ENCODE measurements at places on chromosomes 5 and 9.

DNA sequence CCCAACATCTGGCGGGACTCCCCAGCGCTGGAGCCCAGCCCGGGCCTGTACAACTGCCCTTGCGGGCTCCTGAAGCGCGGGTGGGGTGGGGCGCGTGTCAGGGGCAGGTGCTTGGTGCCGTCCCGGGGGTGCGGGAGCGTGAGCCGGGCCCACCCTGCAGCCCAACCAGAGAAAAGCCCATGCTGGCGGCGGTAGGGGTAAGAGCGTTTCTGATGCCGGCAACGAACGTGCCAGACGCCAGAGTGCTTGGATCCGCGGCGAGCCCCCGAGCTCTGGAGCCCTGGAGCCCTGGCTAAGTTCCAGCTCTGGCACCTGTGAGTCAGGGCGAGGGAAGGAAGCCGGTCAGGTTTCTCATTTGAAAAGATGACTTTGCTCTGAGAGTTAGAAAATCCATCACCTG, 58.0 kb downstream of the ZNF510 start:
- no peak overlapping the region for H3K27ac ChIP-seq
- peaks cover 23% of the 10 kb centered on the region for H3K27me3 ChIP-seq
- H3K4me3 ChIP-seq = no peak overlapping the region
- no peaks in the 10 kb centered on the region for H3K36me3 ChIP-seq
- no peak for DNase-seq

DNA sequence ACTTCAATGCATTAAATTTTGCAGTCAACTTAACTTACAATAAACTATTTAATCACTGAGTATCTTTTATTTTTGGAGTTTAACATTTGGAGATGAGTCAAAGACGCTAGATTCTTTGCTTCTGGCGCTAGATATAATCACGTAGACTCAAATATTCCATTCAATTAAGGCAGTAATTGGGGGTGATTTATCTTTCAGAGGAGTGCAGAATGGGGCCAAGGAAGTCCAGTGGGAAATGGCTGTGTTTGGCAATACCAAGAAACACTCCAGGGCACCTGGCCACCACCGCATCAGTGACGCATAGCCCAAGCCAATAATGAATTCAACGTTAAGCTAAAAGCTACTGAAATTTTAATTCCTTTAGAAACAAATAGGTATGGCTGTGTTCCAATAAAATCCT, 81.2 kb downstream of the PHAX start:
- H3K36me3 ChIP-seq = no peaks in the 10 kb centered on the region
- peaks cover 35% of the 10 kb centered on the region for H3K4me1 ChIP-seq
- H3K27ac ChIP-seq = no peak overlapping the region
- no peak overlapping the region for H3K4me3 ChIP-seq
- no peak for DNase-seq

GRCh38 chr5:140524003-140524402, 23.5 kb upstream of the EIF4EBP3 start:
- H3K27me3 ChIP-seq = no peaks in the 10 kb centered on the region
- no peak for DNase-seq
- H3K27ac ChIP-seq = peak overlapping the region; percentile 19
- no peaks in the 10 kb centered on the region for H3K4me1 ChIP-seq
- H3K4me3 ChIP-seq = no peak overlapping the region

DNA sequence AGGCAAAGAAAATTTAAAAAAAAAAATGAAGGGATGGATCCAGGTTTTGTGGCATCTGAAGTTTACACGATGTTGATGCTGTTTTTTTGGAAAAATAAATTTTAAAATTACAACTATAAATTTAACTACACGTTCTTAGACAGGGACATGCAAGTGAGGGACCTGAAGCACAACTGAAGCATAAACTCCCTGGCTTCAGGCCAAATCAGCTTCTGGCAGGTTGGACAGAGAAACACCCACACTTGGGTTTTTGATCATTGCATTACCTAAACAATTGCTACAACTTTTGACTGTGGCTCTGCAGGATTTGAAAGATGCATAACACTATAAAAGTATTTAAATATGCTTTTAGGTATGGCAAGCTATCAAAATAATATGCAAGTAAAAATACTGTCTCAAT, 1318.3 kb upstream of the DMAC1 start:
- no peak overlapping the region for H3K27ac ChIP-seq
- H3K4me3 ChIP-seq = no peak overlapping the region
- H3K36me3 ChIP-seq = no peaks in the 10 kb centered on the region
- no peaks in the 10 kb centered on the region for H3K4me1 ChIP-seq
- DNase-seq = no peak

- H3K27me3 ChIP-seq = no peaks in the 10 kb centered on the region
- H3K36me3 ChIP-seq = no peaks in the 10 kb centered on the region
- H3K4me1 ChIP-seq = no peaks in the 10 kb centered on the region
- H3K27ac ChIP-seq = no peak overlapping the region
Measured at GRCh38 chr9:108182270-108182669, 673.5 kb downstream of the ACTL7B start.

GRCh38 chr5:103111468-103111867, 8.5 kb downstream of the GIN1 start:
- peaks cover 39% of the 10 kb centered on the region for H3K4me1 ChIP-seq
- peak; percentile 60 for DNase-seq
- H3K36me3 ChIP-seq = peaks cover 34% of the 10 kb centered on the region
- H3K4me3 ChIP-seq = no peak overlapping the region
- H3K27ac ChIP-seq = peak overlapping the region; percentile 89
- no peaks in the 10 kb centered on the region for H3K27me3 ChIP-seq

DNA sequence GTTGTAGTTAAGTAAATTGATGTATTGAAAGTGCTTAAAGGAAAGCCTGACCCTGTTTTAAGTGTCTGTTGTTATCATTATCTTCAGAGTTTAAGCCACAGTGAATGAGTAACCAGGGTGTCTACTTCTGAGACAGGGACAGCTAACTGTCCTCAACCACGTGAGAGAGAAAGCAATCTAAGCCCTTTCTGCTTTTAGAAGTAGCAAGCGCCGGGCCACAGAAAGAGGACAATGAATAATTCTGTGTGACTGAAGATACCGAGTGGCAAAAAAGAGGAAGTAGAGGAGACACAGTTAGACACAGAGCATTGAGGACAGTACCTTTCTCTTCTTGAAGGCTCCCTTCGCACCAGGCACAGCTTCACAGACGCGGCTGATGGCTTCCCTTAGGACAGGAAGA, 86.3 kb downstream of the S1PR3 start:
- no peaks in the 10 kb centered on the region for H3K36me3 ChIP-seq
- H3K27ac ChIP-seq = no peak overlapping the region
- H3K4me3 ChIP-seq = no peak overlapping the region
- peaks cover 28% of the 10 kb centered on the region for H3K27me3 ChIP-seq
- DNase-seq = no peak

DNA sequence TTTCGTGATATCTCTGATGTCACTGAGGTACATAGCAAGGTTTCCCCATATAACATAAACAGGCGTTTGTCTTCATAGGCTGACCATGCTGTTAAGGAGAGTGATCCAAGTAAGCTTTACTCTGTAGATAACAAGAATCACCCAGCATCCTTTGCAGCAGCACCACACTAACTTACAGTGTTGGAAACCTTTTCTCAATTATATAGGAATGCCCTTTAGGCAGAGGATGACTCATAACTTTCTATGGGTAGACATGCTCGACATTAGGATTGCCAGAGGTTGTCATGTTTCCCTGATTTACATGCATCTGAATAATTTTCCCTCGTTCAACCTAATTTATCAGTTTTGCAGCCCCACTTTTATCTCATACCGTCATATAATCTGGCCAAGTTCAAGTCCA, 870.0 kb upstream of the CDH9 start:
- no peaks in the 10 kb centered on the region for H3K27me3 ChIP-seq
- H3K4me3 ChIP-seq = no peak overlapping the region
- no peaks in the 10 kb centered on the region for H3K36me3 ChIP-seq

DNA sequence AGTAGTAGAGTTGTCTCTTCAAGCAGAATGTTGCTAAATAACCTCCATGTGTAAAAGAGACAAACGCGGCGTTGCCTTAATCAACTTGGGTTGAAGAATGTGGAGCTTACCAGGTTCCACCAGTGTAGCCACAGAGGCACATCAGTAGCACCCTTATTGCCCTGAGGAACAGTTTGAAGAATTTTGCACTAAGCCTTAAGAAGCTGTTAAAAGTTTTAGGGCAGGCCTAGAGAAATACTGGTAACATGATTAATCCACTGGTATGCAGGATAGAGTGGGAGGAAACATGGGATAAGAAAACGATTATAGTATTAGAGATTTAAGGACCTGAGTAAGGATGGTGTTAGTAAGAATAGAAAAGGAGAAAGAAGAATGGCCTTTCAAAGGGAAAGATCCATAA, 100.6 kb downstream of the ZCCHC7 start:
- H3K4me1 ChIP-seq = peaks cover 2% of the 10 kb centered on the region
- H3K4me3 ChIP-seq = no peak overlapping the region
- no peak for DNase-seq
- H3K27ac ChIP-seq = no peak overlapping the region

DNA sequence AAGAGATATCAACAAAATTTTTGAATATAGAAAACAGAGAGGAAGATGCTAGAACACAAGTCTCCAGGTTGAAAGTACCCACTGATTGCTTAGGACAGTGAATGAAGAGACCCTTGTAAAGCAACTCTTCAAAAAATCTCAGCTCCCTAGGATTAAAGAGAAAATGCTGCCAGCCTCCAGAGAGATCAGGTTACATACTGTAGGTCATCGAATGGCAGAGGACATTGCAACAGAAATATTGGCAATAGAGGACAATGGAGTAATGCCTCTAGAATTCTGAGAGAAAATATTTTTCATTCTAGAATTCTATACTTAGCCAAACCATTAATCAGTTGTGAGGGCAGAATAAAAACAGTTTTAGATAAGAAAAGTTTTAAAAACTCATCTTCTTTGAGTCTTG, 43.1 kb upstream of the ELL2 start:
- no peak overlapping the region for H3K4me3 ChIP-seq
- H3K4me1 ChIP-seq = no peaks in the 10 kb centered on the region
- no peak overlapping the region for H3K27ac ChIP-seq
- H3K27me3 ChIP-seq = no peaks in the 10 kb centered on the region
- no peak for DNase-seq

- H3K4me3 ChIP-seq = no peak overlapping the region
- H3K4me1 ChIP-seq = no peaks in the 10 kb centered on the region
- H3K36me3 ChIP-seq = no peaks in the 10 kb centered on the region
- DNase-seq = no peak
Measured at GRCh38 chr9:117286245-117286644, 128.6 kb downstream of the ASTN2 start.

GRCh38 chr5:59037453-59037852, 454.6 kb downstream of the RAB3C start:
- peak overlapping the region; percentile 99 for H3K27ac ChIP-seq
- no peak for DNase-seq
- peak overlapping the region; percentile 84 for H3K4me3 ChIP-seq
- H3K27me3 ChIP-seq = no peaks in the 10 kb centered on the region

DNA sequence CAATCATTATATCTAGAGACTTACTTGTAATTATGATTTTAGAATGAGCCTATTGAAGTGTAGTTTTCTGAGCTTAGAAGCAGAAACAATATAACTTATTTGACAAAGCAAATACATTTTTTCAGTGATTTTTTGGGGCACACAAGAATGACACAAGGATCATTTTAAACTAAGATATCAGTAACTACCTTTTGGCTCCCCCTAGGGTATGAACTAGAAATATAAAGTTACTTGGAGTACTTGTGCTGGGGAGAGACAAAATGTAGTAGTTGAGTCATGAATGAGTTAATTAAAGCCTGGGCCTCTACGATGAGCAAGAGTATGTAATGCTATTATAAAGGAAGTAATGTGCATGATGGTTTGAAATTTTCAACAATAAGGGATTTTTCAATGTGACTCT, 1244.1 kb upstream of the ACO1 start:
- H3K4me3 ChIP-seq = no peak overlapping the region
- DNase-seq = no peak
- H3K36me3 ChIP-seq = no peaks in the 10 kb centered on the region
- H3K27ac ChIP-seq = no peak overlapping the region

- H3K4me3 ChIP-seq = no peak overlapping the region
Measured at GRCh38 chr9:32472344-32472743, 53.7 kb downstream of the RIGI start.

DNA sequence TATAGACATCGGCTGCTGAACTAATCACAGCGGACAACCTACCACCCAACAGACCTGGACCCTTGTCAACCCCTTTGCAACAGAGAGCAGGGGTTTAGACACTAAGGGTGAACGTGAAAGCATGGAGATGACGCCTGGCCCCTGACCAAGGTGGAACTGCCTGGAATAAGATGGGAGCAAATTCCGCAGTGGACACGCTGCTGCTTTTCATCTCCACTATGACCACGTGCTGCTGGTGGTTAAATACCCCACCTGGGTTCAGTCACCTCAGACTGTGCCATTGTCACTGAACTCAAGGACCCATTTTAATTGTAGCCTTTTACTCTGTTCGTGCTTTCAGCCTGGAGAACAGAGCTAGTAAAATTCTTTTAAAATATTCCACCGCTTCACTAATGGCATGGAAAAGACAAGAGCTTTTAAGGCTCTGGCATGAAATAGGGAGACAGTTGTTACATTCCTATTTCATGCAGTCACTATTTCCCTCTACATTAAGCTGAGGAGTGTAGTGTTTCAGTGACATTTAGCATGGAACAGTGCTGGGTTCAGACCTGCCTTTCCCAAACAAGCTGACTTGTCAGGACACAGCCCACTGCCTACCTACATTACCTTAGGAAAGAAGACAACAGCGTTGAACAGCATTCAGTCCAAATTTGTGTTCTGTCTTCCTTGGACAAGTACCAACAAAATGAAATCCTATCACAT, 96.8 kb downstream of the ANKRD18B start:
- H3K4me1 ChIP-seq = peaks cover 7% of the 10 kb centered on the region
- H3K27me3 ChIP-seq = peaks cover 21% of the 10 kb centered on the region
- H3K4me3 ChIP-seq = no peak overlapping the region
- no peaks in the 10 kb centered on the region for H3K36me3 ChIP-seq
